ENCODE measurements at places on chromosomes 4 and X. TPM values are rescaled to one million over a fixed set of nuclear protein-coding genes. Genes with fewer than 3 reads are reported as not detected.

GRCh38 chrX:9676306-9676705 lies 89.3 kb downstream of the GPR143 start:
- DNase-seq = no peak

GRCh38 chr4:169295822-169296221 lies 25.1 kb upstream of the SH3RF1 start:
- no peak for DNase-seq

GRCh38 chr4:92249541-92249940 lies 54.2 kb upstream of the GRID2 start:
- DNase-seq = no peak

DNA sequence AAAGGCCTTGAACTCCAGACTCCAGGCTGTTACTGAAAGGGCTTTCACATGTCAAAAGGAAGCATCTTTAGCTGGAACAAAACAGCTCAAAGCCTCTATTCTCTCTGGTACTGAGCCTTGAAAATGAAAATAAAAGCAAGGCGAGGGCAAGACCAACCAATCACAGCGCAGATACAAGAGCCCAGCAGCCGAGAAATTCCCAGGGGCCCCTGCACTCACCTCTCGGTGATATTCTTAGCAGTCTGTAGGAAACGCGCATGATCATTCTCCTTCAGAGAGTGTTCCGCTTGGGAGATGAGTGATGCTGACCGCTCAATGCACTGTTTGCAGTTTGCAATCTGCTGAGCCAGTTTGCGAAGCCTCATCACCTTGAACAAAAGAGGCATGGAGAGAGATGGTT lies 138.1 kb downstream of the MID1 start:
- no peak for DNase-seq

- DNase-seq = no peak
These were observed 27.3 kb upstream of the RBBP7 start for GRCh38 chrX:16897445-16897844.

- DNase-seq = no peak
These were observed 1658.0 kb downstream of the C4orf33 start for GRCh38 chr4:130753926-130754325.

- no peak for DNase-seq
These were observed 3.4 kb downstream of the SLC38A5 start for GRCh38 chrX:48466696-48467095.

GRCh38 chr4:55321707-55322264 lies 24.3 kb upstream of the SRD5A3 start:
- no peak for DNase-seq

DUX4 gene
- not detected for total RNA-seq

MMRN1 gene
- 2.5 TPM for total RNA-seq

All from cardiac septum (tissue), 1 donor.